ENCODE measurements at places on chromosomes 5 and 9.
A peak's percentile ranks its signal among the peaks of the same experiment; 100 is the strongest.

- DNase-seq: no peak
Observed at GRCh38 chr5:40746703-40747102, 9.1 kb downstream of the TTC33 start.

- DNase-seq: no peak
Observed at GRCh38 chr9:120712539-120713031, 1.7 kb downstream of the MEGF9 start.

- no peak for DNase-seq
Observed at GRCh38 chr9:13719446-13719845, 440.0 kb upstream of the MPDZ start.

- no peak for DNase-seq
Observed at GRCh38 chr9:29290516-29290915, 1717.2 kb upstream of the C9orf72 start.

DNA sequence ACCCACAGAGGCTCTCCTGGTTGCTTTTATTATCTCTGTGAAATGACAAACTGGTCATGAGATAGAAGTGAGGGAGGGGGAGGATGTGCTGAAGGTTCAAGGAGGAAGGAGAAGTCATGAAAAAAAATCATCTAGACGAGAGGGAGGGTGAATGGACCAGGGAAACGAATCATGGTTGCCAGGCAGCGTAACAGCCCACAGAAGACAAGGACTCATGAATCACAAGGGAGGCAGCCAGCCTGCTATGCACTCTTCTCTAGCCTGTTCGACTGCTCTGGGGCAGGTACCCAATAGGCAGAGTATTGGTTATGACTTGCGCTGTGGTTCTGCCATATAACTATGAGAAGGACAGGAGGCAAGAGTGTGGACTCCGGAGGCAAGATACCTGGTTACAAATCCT lies 475.2 kb downstream of the CDK5RAP2 start:
- DNase-seq: no peak

GRCh38 chr5:124584991-124585715 lies 161.3 kb downstream of the ZNF608 start:
- DNase-seq: no peak

- DNase-seq: no peak
Observed at GRCh38 chr5:4643190-4643589, 496.9 kb upstream of the ADAMTS16 start.

- DNase-seq: no peak
Observed at GRCh38 chr9:124940521-124940893, 376 bp downstream of the GOLGA1 start.

DNA sequence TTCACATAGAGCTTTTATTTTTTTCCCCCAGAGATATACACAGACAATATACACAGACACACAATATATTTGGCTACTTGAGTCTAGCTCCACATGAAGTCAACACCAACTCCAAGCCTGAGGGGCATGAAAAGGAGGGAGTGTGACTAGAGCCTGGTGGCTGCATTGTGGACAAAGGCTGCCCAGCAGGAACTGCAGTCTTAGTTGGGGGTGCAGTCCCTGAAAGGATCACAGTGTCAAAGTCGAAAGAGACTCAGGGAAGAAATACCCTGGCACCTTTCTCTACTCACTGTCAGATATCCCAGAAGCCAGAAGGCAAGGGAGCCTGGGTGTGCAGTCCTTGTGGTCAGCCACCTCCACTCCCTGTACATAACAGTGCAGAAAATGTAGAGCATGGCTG lies 231.6 kb upstream of the RPS23 start:
- no peak for DNase-seq

GRCh38 chr9:34653151-34654072 lies 1.4 kb downstream of the IL11RA start:
- DNase-seq: no peak

GRCh38 chr9:8736805-8737204 lies 937.2 kb upstream of the DMAC1 start:
- DNase-seq: no peak

DNA sequence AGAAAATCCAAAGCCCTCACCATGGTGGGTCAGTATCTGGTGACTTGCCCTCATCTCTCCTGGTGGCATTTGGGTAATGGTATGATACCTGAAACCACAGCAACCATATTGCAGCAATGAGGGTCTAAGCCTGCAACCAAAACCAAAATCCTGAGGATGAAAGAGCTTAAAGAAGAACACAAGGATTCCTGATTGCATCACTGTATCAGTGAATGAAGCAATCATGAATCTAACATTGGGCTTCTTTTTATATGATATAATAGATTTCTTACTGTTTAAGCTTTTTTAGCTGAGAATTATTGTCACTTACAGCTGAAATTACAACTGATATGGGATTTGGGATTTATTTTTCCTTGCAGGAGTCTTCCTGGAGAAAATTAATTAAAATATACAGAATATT lies 269.9 kb downstream of the MEF2C start:
- no peak for DNase-seq

- DNase-seq: no peak
Observed at GRCh38 chr9:130915096-130915447, 18.5 kb upstream of the QRFP start.

DNA sequence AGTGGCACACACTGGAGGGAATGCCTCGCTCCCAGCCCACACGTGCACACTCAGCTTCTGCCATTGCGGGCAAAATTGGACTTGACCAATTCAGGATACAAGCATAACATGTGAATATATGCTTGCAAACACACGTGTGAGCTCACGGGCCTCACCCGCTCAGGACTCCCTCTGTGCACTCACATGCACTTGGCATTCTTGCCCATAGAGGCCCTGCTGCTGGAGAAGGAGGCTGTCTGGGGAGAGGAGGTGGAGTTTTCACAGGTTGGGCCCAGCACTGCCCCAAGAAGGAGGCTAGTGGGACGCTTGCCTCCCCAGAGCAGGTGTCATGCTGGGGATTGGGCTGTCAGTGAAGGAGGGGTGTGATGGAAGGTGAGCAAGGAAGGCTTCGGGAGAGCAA lies 1.7 kb downstream of the MYMK start:
- no peak for DNase-seq

DNA sequence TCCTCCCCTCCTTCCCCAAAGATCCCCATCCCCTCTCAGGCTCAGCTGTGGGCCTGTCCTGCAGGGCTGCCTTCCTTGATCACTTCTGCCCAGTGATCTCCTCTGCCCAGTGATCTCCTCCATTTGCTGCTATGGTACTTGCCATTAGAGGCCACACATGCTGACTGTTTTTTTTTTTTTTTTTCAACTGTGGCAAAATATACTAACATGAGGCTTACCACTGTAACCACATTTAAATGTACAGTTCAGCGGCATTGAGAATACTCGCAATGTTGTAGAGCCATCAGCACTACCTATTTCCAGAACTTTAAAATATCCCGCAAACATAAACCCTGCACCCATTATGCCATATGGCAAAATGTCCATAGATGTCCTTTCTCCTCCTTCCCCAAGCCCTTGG lies 61.7 kb upstream of the EPB41L4B start:
- DNase-seq: no peak

DNA sequence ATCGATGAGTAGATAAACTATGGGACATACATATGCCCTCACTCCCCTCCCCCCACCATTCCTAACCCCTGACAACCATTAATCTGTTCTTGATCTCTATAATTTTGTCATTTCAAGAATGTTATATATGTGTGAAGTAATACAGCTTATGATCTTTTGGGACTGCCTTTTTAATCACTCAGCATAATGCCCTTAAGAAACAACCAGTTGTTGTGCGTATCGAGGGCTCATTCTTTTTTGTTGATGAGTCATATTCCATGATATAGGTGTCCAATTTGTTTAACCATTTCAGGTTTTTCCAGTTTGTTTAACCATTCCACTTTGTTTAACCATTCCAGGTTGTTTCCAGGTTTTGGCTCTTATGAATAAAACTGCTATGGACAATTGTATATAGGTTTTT lies 75.6 kb downstream of the ARHGEF28 start:
- no peak for DNase-seq

- DNase-seq: no peak
Observed at GRCh38 chr5:16913187-16914107, 22.6 kb downstream of the MYO10 start.

DNA sequence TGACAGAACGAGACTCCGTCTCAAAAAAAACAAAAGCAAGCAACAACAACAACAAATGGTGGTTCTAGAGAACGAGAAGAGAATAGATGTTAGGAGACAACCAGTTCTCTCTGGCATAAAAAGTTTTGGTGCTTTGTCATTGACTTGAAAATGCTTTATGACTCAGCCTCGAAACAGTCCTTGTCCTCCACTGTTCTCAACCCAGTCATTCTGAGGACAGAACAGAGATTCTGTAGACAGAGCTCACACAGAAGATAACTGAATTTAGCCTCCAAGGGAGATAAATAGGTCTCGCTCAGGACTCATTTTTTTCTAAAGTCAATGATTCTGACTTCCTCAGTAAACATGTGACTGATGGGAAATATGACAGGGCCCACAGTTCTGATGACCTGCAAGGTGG lies 76.0 kb upstream of the FSTL4 start:
- DNase-seq: no peak

GRCh38 chr5:168798065-168799023 lies 219.2 kb upstream of the PANK3 start:
- no peak for DNase-seq

DNA sequence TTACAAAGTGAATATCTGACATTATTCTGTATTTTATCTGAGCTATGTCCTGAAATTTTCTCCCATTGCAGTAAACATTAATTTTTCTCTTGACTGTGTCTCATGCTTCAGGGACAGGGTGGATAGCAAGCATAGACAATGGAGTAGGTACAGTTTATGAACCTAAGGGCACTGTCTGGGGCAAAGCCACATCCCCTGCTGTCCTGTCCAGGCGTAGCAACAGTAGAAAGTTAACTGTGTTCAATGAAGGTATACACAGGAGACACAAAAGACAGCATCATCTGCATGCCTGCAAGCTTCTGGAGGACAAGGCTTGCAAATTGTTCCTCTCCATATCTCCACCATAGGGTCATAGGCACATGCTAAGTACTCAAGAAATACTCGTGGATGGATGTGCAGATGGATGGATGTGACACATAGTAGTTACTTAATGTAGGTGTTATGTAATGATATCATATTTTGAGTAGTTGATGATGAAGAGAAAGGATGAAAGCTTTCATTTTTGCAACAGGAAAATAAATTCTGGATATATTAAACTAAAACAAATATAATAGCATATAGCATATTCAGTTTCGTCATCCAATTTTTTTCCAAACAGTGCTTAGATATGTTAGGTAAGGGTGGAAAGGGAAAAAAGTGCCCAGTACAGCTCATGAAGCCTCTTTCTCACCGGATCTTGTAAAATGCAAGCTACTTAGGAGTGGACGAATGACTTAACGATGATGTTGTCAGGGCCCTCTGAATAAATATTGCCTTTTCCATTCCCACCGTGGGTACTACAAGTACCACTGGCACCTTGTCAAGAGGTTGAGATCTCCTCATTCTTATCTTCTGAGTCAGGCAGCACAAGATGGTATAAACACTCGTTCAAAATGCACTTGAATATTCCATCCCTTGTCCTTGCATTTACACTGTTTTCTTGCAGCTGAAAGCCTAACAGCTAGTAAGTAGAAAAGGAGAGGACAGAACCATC lies 19.9 kb upstream of the ZSWIM6 start:
- DNase-seq: no peak

DNA sequence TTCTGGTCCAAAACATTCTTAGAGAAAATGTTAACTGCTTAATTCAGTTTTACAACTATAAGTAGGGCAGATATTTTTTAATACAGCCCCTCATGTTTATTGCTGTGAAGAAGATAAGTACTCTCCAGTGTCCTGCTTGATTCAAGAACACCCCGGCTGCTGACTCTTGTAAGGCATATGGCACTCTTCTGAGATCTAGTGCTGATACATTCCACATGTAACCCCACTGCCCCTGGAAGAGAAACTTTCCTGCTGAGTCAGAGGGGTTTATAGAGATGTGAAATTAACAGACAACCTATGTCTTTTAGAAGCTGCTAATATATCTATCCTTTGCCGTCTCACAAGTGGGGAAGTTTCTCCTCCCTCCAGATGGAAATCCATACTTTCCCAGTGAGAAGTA lies 1.0 kb upstream of the MINAR2 start:
- no peak for DNase-seq

GRCh38 chr9:96490534-96491078 lies 40.6 kb downstream of the HABP4 start:
- no peak for DNase-seq

DNA sequence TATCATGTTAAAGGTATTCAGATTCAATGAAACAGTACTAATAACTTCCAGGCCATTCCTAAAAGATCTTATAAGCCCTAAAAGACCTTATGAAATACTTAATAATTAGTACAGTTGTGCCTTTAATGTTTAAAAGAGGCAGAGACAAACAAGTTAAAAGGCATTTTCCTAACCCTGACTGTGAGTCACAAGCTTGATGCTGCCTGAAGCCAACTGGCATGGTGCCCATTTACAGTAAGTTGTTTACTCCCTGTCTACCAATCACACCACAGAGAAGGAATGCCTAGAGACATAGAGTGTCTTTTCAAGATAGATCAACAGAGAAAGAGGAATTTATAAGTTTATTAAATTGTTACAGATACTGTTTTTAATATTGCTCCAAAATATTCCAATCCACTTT lies 47.8 kb downstream of the NR3C1 start:
- peak; percentile 57 for DNase-seq

DNA sequence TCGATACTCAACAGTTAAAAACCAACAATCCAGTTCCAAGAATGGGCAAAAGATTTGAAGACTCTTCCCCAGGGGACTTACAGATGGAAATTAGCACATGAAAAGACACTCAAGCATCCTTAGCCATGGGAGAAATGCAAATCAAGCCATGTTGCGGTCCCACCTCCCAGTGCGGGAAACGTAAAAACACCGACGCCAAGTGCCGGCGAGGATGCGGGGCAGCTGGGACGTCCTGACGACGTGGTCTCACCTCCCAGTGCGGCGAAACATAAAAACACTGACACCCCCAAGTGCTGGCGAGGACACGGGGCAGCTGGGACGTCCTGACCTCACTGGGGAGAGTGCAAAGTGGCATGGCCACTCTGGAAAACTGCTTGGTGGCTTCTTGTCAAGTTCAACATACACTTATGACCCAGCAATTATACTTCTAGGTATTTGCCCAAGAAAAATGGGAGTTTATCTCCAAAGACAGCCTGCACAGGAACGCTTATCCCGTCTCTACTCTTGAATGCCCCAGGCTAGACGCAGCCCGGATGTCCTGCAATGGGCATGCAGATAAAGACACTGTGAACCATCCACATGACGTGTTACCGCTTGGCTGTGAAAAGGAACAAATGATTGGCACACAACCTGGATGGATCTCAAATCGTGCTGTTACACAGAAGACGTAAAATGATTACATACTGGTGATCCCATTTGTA lies 60.1 kb upstream of the UBAC1 start:
- DNase-seq: no peak

All from CD4-positive, alpha-beta T cell (primary cell).